ENCODE measurements at places on chromosomes 5 and 9. TPM values are rescaled to one million over a fixed set of nuclear protein-coding genes. Genes with fewer than 3 reads are reported as not detected.

DNA sequence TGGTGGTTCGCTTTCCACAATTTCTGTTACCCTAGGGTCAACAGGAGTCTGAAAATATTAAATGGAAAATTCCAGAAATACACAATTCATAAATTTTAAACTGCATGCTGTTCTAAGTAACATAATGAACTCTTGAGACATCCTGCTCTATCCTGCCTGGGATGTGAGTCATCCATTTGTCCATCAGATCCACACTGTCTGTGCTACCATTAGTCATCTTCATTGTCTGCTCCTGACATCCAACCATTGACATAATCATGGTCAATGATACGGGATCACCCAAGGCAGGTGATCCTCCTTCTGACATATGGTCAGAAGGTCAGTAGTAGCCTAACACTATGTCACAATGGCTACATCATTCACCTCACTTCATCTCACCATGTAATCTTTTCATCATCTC, 276.7 kb upstream of the KIF2A start:
- DNase-seq = no peak
- no peaks in the 10 kb centered on the region for H3K27me3 ChIP-seq

IRX2 gene
- total RNA-seq = not detected

- H3K4me3 ChIP-seq = no peak overlapping the region
- no peaks in the 10 kb centered on the region for H3K4me1 ChIP-seq
- H3K36me3 ChIP-seq = no peaks in the 10 kb centered on the region
- peaks cover 26% of the 10 kb centered on the region for H3K27me3 ChIP-seq
- DNase-seq = no peak
- H3K27ac ChIP-seq = no peak overlapping the region
Observed at GRCh38 chr5:135221696-135222095, 177.3 kb downstream of the MACROH2A1 start.

DNA sequence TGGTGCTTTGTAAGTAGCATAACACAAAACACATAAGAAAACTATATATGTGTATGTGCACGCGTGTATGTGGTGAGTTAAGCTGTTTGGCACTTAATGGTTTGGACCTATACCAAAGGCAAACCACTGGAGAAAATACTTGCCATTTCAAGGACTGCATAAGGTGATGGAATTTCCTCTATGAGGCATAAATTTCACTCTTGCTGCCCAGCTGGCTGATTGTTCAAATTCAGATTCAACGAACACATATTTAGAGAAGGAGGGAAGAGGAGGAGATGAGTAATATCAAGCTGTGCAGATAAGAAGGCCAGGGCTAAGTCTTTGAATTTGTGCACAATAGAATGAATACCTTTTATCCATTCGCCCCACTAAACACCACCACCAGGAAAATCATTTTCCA, 470.6 kb upstream of the MPDZ start:
- H3K27me3 ChIP-seq = no peaks in the 10 kb centered on the region
- no peak for DNase-seq
- H3K36me3 ChIP-seq = no peaks in the 10 kb centered on the region
- no peak overlapping the region for H3K4me3 ChIP-seq

CBY3 gene
- total RNA-seq = 0.55 TPM

GRCh38 chr9:95057101-95057500, 260.4 kb downstream of the FANCC start:
- no peaks in the 10 kb centered on the region for H3K36me3 ChIP-seq
- H3K27ac ChIP-seq = no peak overlapping the region
- no peak overlapping the region for H3K4me3 ChIP-seq
- no peak for DNase-seq
- peaks cover 5% of the 10 kb centered on the region for H3K27me3 ChIP-seq

ADGRD2 gene
- not detected for total RNA-seq

C5 gene
- 2.3 TPM for total RNA-seq

DNA sequence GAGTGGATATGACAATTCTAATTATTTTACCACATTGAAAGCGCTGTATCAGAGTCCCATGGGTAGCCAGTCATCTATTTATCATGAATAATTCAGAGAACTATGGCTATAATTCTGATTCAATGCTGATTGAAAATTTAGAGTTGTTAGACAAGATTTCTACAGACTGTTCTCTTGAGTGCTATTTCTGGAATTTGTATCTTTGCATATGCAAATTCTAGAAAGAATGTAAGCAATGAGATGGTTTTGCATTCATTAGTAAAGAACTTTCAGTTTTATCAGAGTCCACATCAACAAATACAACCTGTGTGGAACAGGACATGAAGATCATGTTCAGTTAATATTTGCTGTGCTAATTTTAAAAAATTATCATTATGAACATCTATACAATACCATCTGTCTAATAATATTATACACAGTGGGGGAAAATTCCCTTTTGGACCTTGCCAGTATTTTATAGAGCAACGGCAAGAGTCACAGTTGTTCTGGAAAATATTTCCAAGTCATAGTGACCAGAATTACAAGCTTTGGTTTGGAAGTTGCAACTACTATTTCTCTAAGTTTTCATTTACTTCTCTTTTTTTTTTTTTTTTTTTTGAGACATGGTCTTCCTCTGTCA, 372.7 kb upstream of the PTGER4 start:
- H3K36me3 ChIP-seq = no peaks in the 10 kb centered on the region
- no peak for DNase-seq
- no peak overlapping the region for H3K27ac ChIP-seq
- H3K27me3 ChIP-seq = no peaks in the 10 kb centered on the region
